A172 (cell line): ENCODE measurements at places on chromosomes 3 and 15.

DNA sequence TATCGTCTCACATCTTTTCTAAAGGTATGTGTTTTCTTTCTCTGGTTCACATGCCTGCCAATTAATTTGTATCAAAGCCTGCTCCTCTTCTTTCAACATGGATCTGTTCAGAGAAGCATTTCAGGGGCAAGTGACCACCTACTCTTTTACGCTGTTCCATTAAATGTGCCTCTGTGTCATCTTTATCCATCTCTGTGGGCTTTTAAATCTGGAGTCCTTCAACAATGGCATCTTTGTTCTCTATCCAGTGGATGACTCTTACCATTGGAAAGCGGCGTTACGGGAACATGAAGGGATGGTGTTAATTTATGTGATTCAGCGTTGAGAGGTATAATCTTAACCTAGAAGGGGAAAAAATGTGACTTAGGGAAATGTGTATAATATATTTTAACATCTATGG is 92.7 kb upstream of the CFAP20DC start:
- DNase-seq, result peak; percentile 34

GRCh38 chr3:112253301-112253971 is 40.6 kb downstream of the SLC9C1 start:
- DNase-seq, result no peak

DNA sequence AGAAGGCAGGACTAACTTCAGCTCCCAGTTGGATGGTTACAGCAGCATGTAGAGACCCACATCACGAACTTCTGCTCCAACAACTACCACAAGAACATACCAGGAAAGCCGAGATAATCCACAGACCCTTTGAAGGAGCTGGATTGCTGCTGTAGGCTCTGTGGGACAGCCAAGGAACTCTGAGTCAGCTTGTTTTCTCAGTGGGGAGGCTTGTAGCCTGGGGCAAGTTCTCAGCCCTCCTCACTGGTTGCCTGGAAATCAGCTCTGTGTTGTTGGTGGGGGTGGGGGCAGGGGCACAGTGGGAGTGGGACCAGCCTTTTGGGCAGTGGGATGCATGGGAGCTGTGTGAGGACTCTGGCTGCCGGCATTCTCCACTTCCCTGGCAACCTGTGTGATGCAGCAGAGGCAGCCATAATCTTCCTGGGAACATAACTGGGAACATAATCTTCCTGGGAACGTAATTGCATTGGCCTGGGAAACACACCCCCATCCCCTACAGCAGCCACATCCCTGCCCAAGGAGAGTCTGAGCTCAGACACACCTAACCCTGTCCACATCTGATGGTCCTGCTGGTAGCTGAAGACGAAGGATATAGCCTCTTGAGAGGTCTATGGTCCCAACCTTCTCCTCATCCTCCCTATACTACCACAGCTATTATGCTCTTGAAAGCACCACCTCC is 153.1 kb downstream of the PEAK1 start:
- DNase-seq, result peak; percentile 42

DNA sequence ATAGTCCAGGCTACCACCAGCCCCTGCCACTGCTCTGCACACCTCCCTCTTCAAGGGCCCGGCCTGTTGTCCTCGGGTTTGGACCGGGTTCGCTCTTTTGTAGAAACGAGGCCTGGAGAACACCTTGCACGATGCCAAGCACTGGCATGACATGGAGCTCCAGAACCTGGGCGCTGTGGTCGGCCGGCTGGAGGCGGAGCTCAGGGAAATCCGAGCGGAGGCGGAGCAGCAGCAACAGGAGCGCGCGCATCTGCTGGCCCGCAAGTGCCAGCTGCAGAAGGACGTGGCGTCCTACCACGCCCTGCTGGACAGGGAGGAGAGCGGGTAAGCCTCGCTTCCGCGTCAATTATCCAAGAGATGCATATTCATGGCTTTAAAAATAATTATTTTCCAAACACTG is 72.4 kb downstream of the BFSP2 start:
- no peak for DNase-seq

- DNase-seq, result no peak
Observed at GRCh38 chr3:8456412-8456811, 45.2 kb upstream of the LMCD1 start.

GRCh38 chr15:89790661-89791060 is 14.5 kb downstream of the MESP2 start:
- DNase-seq, result no peak

DNA sequence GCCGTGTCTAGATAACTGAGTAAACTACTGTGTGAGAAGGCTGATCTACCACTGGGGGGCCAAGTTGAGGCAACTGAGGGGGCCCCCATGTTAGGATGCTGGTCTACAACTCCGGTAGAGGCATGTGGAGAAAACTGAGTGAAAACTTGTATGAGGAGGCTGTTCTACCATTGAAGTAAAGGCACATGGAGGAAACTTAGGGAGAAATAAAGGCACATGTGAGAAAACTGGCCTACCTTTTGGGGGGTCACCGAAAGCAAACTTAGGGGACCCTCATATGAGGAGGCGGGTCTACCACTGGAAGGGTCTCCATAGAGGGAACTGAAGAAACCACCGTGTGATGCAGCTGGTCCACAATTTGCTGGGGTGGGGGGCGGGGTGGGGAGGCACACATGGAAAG is 155.2 kb downstream of the FBLN2 start:
- DNase-seq, result no peak

DNA sequence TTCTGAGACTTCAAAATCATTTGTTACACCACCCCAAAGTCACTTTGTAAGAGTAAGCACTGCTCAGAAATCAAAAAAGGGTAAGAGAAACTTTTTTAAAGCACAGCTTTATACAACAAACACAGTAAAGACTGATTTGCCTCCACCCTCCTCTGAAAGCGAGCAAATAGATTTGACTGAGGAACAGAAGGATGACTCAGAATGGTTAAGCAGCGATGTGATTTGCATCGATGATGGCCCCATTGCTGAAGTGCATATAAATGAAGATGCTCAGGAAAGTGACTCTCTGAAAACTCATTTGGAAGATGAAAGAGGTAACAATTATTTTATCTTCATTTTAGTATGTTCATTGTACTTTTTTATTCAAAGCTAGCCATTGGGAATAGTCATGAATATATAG is 32.6 kb downstream of the BLM start:
- DNase-seq, result no peak

- DNase-seq, result peak; percentile 63
Observed at GRCh38 chr3:43086460-43087165, 19.3 kb downstream of the POMGNT2 start.
